NCI-H2107 (cell line): ENCODE measurements at places on chromosomes 6 and 20.

- no peak for DNase-seq
Measured at GRCh38 chr6:56087421-56087820, 160.0 kb downstream of the COL21A1 start.

DNA sequence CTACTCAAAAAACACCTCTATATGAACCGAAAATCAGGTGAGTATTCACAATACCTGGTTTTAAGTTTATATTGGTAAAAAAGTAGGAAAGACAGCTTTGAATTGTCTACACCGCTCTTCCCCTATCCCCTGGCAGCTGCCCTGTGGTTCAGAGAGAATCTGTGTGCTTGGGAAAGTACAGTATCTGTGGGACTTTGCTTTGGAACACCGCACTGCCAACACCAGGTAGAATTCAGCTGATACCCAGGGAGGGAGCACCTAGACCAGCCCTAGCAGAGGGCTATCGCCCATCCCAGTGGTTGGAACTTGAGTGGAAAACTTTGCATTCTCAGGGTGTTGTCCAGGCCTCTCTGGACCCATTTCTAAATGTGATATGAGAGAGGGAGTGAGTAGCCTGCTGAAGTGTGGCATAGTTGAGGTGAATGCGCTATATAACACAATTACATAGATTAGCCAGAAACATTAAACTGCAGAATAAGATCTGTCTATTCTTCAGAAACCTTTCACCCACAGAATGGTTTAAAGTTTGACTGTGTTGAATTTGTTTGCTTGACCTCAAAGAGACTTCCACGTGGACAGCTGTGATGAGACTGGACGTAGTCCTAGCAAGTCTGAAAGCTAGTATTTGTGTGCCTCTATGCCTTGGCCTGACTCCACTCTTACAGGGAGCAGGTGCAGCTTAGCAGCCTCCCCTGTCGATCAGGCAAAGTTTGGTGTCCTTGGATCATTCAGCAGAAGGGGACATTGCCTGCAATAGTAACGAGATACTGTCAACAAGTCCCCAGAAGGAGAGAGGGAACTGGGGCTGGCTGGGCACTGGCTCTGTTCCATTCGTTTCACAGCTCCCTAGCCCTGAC lies 11.5 kb upstream of the MPC1 start:
- DNase-seq, result no peak

GRCh38 chr6:94862112-94862511 lies 715.2 kb upstream of the MANEA start:
- no peak for DNase-seq

- no peak for DNase-seq
Measured at GRCh38 chr6:105803442-105803841, 282.7 kb upstream of the PRDM1 start.

- no peak for DNase-seq
Measured at GRCh38 chr20:44027343-44028002, 112.8 kb downstream of the TOX2 start.

DNA sequence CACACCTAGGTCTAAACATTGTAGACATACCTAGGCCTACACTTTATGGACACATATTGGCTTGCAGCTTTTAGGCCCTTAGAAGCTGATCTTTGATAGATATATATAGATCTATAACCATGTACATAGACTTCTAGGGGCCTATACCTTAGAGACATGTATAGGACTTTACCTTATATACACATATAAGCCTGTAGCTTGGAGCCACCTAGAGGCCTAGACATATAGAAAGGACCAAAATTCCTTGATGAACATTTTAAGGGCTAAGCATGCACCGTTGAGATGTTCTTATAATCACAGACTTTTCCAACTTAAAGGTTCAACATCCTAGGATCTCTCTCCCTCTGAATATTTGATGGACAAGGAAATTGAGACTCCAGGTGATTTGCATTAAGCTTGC lies 371.7 kb upstream of the SASH1 start:
- DNase-seq, result no peak

DNA sequence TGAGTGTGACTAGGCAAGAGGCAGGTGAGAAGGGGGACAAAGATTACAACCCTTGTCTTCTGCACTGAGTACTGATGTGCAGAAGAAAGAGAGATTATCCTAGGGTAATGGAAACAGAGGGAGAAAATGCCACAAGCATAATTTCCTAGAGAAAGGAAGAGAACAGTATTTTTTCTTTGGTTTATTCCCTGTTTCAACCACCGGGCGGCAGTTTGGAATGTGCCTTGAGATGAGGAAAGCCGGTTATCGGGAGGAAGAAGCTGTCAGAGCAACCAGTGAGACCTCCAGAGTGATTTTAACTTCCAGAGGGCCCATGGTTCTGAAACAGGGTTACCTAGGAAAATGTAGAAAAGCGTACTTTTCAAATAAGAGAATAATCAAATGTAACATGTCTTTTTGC lies 121.4 kb downstream of the REV3L start:
- peak; percentile 1 for DNase-seq

DNA sequence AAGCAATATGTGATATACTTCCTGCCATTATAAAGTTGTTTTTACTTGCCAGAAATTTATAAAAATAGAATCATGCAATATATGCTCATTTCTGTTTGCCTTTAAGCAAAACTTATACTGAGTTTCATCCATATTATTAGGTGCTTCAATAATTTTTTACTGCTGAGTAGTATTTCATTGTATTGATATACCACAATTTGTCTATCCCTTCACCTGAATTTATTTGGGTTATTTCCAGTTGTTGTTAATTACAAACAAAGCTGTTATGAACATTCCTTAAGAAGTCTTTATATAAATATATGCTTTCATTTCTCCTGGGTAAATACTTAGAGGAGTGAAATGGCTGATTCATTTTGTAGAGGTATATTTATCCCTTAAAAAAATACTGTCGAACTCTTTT lies 864.1 kb downstream of the HACE1 start:
- no peak for DNase-seq

DNA sequence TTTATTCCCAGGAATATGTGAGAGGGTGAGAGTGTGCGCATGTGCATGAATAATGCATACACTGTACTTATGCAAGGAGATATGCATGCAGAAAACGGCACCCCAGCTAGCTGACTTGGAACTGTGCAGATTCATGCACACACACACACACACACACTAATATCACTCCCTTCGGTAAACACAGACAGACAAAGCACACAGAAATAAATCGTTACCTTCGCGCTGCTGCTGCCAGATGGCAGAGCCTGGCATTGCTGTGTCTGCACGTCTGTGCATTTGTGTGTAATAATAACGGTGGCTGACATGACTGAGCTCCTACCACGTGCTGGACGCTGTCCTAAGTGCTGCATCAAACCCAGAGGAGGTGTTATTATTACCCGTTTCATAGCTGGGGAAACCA lies 36.8 kb downstream of the PREX1 start:
- peak; percentile 78 for DNase-seq

- DNase-seq, result no peak
Measured at GRCh38 chr6:45212976-45213375, 115.2 kb upstream of the RUNX2 start.

DNA sequence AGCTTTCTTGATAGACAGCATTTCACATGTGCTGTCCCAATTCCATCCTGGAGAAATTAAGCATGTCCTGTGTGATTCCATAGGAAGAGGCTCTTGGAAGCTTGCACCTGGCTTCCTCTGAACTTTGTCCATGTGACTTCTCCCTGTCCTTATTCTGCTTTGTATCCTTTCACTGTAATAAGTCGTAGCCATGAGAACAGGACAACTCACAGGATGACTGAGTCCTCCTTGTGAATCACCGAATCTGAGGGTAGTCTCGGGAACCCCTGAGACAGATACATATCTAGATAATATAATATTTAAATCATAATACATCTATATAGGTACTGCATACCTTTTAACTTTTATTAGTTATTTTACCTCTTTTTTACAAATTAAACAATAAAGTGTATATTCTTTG lies 156.7 kb upstream of the THEMIS start:
- no peak for DNase-seq

GRCh38 chr6:5053864-5054244 lies 31.3 kb upstream of the PPP1R3G start:
- no peak for DNase-seq

GRCh38 chr20:23007462-23007861 lies 27.6 kb upstream of the SSTR4 start:
- DNase-seq, result no peak

- no peak for DNase-seq
Measured at GRCh38 chr20:38353316-38353715, 7.0 kb downstream of the LBP start.

GRCh38 chr20:24163506-24163905 lies 174.9 kb upstream of the GGTLC1 start:
- DNase-seq, result no peak

- DNase-seq, result no peak
Measured at GRCh38 chr20:53926428-53927028, 143.9 kb downstream of the BCAS1 start.

GRCh38 chr20:46270977-46271744 lies 37.1 kb downstream of the CDH22 start:
- DNase-seq, result no peak

- no peak for DNase-seq
Measured at GRCh38 chr6:166052837-166053236, 114.8 kb downstream of the TBXT start.

- DNase-seq, result no peak
Measured at GRCh38 chr6:84007871-84008270, 25.7 kb upstream of the MRAP2 start.

DNA sequence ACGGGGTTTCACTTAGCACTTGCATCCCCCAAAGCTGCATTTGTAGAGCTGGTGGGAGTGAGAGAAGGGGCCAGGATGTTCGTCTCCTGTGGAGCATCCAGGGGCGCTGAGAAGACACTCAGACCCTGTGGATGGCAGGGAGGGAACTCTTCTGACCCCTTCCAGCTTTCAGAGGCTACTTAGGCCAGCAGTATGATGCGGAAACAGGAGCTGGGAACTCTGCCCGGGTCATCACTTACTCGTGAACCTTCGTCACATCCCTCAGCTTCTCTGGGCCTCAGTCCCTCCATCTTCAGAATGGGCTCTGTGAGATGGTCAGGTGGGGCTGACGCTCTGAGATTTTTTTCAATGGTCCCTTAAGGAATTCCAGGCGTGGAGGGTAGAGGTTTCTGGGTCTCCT lies 228.5 kb downstream of the TAF4 start:
- no peak for DNase-seq

DNA sequence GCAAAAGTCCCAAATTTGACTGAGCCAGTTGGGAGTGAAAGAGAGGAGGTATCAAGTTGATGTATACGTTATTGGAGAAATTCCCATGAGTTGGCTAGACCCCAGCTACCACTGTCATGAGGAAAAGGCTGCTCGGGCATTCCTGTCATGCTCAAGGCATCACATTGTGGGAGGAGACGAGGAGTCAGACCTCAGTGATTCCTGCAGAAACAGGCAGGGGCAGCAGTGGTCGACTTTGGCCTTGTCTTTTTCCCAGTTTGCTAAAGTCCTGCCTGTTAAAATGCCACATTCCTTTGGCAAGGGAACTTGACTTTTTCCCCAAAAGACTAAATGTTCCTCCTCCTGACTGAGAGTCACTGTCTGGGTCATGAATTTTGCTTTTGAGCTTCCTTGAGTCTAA lies 295.5 kb upstream of the HS3ST5 start:
- DNase-seq, result no peak

DNA sequence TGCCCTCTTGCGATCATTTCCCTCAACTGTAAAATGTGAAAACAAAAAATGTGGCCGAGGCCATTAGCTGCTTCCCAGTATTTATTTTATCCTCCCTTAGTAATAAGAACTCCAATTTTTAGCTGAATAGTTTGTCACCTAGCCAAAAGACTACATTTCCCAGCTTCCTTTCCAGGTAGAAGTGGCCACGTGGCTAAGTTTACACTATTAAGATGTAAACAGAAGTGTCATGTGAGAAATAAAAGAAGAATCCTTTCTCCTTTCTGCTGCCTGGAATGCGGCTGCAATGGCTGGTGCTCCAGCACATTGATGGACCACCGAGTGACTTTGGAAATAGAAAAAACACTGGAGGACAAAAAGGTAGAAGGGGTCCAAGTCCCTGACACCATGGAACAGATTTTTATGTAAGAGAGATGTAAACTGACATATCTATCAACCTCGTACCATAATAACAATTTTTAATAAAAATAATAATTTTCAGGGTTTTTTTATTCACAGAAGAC lies 268.8 kb downstream of the PKHD1 start:
- no peak for DNase-seq

- no peak for DNase-seq
Measured at GRCh38 chr20:19671374-19671773, 86.7 kb upstream of the RIN2 start.

GRCh38 chr20:63765082-63765873 lies 25.7 kb downstream of the SLC2A4RG start:
- DNase-seq, result no peak

- DNase-seq, result no peak
Measured at GRCh38 chr6:131282365-131282764, 147.1 kb downstream of the AKAP7 start.

DNA sequence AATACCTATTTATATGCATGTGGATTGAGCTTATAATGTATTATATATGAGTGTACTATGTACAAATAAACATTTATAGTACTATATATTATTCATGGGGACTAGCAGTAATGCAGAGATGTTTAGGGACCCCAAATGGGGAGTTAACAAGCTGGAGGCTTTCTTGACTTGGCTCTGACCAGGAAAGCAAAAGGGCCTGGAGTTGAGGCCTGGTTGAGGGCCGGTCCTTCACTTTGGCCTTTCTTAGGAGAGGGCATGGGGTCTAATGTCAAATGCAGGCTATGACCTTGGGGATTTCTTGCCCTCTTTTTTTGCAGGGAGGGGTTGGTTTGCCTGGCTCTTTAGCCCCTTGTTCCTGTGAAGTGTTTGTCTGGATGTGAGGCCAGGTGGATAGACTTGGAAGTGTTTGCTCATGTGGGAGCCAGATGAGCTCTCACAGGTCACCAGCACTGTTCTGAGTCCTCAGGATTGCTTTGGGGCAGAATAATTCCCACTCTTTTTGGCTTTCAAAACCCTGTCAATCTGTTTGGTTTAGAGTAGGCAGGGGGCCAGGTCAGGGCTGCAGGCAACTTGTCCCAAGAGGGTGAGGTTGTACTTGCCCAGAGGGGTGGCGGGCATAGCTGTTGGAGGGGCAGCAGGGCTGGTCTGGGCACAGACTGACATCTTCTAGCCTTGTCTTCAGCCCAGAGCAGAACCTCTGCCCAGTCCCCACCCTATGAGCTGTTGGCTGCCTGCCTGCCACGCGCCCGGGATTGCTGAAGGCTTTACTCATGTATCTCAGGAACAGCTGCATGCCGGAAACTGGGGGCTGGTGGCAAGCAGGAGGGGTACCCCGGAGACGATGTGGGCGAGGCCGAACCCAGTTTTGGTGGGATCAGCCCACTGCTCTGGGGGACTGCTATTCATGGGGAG lies 14.6 kb downstream of the TJAP1 start:
- no peak for DNase-seq
